Aorta (tissue), 5 donors: ENCODE measurements at places on chromosomes 1 and 21. TPM values are rescaled to one million over a fixed set of nuclear protein-coding genes. Genes with fewer than 3 reads are reported as not detected.

DNA sequence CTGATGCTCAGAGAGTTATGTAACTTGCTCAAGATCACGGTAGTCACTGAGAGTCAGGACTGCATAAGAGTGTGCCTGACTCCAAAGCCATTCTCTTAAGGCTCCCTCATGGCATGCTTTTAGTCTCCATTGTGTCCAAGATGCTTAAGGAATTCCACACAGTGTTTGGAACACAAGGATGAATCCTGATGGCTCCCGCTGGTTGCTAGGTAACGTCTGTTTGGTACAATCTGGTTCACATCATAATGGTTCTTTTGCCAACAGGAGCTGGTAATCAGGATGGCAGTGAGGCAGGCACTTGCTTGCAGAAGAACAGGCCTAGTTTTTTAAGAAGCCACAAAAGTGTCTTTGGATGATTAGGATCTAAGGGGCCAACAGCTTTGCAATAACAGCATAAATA, 436.5 kb upstream of the DAB1 start:
- H3K4me3 ChIP-seq, result no peak overlapping the region
- H3K27ac ChIP-seq, result no peak overlapping the region

Gene DMBX1
- total RNA-seq, result not detected

GRCh38 chr1:90924982-90925381, 96.9 kb downstream of the ZNF644 start:
- no peaks in the 10 kb centered on the region for H3K27me3 ChIP-seq
- H3K27ac ChIP-seq, result no peak overlapping the region
- no peaks in the 10 kb centered on the region for H3K36me3 ChIP-seq
- no peak for DNase-seq
- H3K4me1 ChIP-seq, result peaks cover 8% of the 10 kb centered on the region
- H3K4me3 ChIP-seq, result no peak overlapping the region

GRCh38 chr1:219927298-219927955, 930 bp downstream of the SLC30A10 start:
- H3K27me3 ChIP-seq, result no peaks in the 10 kb centered on the region
- no peak for DNase-seq
- no peaks in the 10 kb centered on the region for H3K36me3 ChIP-seq
- no peak overlapping the region for H3K27ac ChIP-seq
- no peak overlapping the region for H3K4me3 ChIP-seq
- no peaks in the 10 kb centered on the region for H3K4me1 ChIP-seq

Gene IFNGR2
- 56.2 TPM for total RNA-seq

DNA sequence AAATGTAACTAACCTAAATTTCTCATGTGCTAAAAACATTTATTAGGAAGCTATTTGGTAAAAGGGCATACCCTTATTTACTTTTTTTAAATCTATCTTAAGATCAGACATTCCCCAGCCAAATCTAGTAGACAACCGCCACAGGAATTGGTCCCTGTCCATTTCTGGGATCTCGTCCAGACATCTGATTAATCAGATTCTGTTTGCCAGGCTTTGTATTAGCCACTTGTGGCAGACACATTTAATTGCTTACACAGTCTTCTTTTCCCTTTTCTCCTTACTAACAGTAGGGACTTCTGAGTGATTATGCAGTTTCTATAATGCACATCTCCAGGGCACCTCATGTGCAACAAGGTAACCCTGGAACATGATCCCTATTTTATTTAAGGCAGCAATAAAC, 449.0 kb upstream of the RGS18 start:
- H3K27me3 ChIP-seq, result no peaks in the 10 kb centered on the region
- no peak for DNase-seq
- H3K4me1 ChIP-seq, result no peaks in the 10 kb centered on the region
- no peaks in the 10 kb centered on the region for H3K36me3 ChIP-seq

- no peak for DNase-seq
- H3K27me3 ChIP-seq, result no peaks in the 10 kb centered on the region
- H3K27ac ChIP-seq, result no peak overlapping the region
- no peaks in the 10 kb centered on the region for H3K36me3 ChIP-seq
- H3K4me3 ChIP-seq, result no peak overlapping the region
- peaks cover 4% of the 10 kb centered on the region for H3K4me1 ChIP-seq
These were observed 1.6 kb downstream of the SRSF11 start for GRCh38 chr1:70222716-70223235.

DNA sequence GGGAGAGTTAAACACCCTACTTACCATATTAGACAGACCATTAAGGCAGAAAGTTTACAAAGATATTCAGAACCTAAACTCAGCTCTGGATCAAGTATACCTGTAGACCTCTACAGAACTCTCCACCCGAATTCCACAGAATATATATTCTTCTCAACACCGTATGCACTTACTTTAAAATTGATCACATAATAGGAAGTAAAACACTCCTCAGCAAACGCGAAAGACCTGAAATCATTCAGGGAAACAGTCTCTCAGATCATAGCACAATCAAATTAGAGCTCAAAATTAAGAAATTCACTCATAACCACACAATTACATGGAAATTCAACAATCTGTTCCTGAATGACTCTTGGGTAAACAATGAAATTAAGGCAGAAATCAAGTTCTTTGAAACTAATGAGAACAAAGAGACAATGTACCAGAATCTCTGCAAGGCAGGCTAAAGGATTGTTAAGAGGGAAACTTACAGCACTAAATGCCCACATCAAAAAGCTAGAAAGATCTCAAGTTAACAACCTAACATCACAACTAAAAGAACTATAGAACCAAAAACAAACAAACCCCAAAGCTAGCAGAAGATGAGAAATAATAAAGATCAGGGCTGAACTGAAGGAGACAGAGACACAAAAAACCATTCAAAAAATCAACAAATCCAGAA, 19.1 kb downstream of the CD84 start:
- H3K4me1 ChIP-seq, result no peaks in the 10 kb centered on the region
- H3K27ac ChIP-seq, result no peak overlapping the region
- H3K27me3 ChIP-seq, result no peaks in the 10 kb centered on the region
